ENCODE measurements at places on chromosomes 6 and 20. TPM values are rescaled to one million over a fixed set of nuclear protein-coding genes. Genes with fewer than 3 reads are reported as not detected.

DNA sequence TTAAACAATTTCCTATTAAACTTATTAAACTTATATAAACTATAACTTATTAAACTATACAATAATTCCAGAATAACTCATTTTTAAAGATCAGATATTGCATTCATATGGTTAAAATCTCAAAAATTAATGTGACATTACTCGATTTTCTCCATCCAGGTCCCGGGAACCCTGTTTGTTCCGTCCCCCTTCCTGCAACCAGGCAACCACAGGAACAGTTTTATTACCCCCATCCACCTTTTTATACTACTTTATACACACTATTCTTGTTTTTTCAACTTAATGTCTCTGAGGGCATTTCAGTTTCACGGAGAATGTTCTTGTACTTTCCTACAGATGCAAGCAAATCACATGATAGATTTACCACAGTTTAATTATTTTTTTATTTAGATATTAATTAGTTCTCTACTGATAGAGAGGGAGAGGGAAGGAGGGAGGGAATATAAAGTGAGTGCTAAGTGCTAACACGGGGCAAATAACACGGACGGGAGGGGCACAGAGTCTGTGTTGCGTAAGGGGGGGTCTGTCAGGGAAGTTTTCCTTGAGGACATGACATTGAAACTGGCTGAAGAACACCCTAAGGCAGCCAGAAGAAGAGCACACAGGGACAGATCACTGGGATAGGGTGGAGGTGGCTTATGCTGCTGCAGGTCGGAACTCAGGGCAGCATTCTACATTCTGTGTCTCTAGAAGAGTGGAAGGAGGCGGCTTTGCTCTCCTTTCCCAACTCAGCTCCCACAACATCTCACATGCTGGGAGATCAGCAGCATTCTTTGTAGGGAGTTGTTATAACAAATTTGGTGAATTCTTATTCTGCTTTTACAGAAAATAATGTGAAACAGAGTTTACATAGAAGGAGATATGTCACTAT, 225.2 kb downstream of the FOXC1 start:
- DNase-seq: no peak

- DNase-seq: no peak
Measured at GRCh38 chr6:106767271-106767670, 137.9 kb downstream of the QRSL1 start.

Gene NRN1
- total RNA-seq: 0.17 TPM

- DNase-seq: peak; percentile 53
Measured at GRCh38 chr6:25054469-25054868, 118.7 kb upstream of the RIPOR2 start.

Gene RPL10A
- total RNA-seq: 1,334 TPM

DNA sequence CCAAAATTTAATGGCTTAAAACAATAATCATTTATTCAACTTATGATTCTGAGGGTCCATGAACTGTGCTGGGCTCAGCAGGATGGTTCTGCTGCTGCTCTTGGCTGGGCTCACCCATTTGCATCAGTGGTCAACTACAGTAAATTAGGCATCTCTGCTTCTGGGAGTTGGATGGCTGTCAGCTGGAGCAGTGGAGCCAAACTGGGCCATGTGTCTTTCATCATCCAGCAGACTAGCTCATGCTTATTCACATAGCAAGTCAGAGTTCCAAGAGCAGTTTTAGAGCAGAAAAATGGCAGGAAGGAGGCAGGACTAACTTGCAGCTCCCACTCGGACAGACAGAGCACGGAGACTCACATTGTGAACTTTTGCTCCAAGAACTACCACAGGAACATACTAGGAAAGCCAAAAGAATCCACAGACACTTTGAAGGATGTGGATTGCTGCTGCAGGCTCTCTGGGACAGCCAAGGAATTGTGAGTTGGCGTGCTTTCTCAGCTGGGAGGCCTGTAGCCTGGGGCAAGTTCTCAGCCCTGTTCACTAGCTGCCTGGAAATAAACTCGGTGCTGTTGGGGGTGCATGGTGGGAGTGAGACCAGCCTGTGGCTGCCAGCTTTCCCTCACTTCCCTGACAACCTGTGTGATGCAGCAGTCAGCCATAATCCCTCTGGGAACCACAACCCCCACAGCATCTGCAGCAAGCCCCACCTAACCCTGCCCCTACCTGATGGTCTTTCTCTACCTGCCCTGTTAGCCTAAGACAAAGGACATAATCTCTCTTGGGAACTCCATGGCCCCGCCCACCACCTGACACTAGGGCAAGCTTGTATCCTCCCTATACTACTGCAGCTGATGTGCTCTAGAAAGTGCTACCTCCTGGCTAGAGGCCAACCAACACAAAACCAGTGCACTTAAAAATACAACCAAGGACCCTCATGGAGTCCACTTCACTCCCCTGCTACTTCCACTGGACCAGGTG, 129.0 kb downstream of the JPH2 start:
- DNase-seq: no peak

Gene SPATA25
- 0.99 TPM for total RNA-seq

DNA sequence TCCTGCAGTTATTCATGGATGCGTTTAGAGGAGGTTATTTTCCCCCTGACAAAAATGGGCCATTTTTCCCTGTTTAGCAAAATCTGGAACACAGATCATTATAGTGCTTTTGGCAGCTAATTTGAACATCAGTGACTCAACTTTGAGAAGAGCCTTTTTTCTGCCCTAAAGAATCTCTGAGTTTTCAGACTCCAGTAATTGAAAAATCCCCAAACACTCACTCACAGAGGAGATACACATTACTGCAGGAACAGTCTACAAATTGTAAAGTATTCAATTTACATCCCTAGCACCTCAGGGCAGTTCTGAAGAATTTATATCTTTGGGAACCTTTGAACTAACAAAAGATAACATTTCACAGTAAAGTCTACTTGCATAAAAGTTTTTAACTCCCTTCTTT, 966.6 kb upstream of the SLC35B3 start:
- no peak for DNase-seq

GRCh38 chr6:124795643-124796463, 166.4 kb upstream of the RNF217 start:
- DNase-seq: no peak

Gene RPS6KA2
- 99.1 TPM for total RNA-seq

Gene TSBP1
- not detected for total RNA-seq

- DNase-seq: peak; percentile 39
Measured at GRCh38 chr6:37433657-37434271, 743 bp downstream of the CMTR1 start.

DNA sequence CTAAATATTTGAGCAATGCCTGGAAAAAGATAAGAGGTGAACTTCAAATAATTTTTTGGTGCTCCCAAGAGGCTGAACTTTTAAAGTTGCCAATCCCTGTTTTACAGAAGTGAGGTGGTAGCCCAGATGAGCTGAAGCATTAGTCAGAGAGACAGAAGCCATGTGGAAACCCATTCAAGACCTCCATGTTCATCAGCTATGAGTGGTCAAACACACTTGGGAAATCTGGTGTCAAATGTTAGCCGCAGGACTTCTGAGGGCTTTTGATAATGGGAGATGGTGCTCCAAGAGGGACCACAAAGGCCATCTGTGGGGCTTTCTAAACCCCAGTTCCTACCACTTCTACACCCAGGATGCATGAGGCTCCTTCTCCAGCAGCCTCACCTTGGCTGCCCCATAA, 77.5 kb upstream of the MRPS10 start:
- no peak for DNase-seq

Gene ADGB
- total RNA-seq: not detected

GRCh38 chr6:82622461-82622860, 258.8 kb downstream of the TPBG start:
- no peak for DNase-seq

- no peak for DNase-seq
Measured at GRCh38 chr6:107666084-107666980, 157.8 kb downstream of the SCML4 start.

GRCh38 chr20:12825226-12825595, 183.6 kb upstream of the SPTLC3 start:
- DNase-seq: no peak

Gene RFX6
- not detected for total RNA-seq

Measured in mammary epithelial cell (primary cell).